ENCODE measurements at places on chromosomes 2 and 18. TPM values are rescaled to one million over a fixed set of nuclear protein-coding genes. Genes with fewer than 3 reads are reported as not detected.

GRCh38 chr2:121904656-121905055 is 149.2 kb downstream of the TSN start:
- H3K4me1 ChIP-seq: no peaks in the 10 kb centered on the region
- no peak overlapping the region for H3K27ac ChIP-seq
- no peaks in the 10 kb centered on the region for H3K27me3 ChIP-seq
- H3K4me3 ChIP-seq: no peak overlapping the region
- H3K36me3 ChIP-seq: no peaks in the 10 kb centered on the region

Gene FEV
- not detected for total RNA-seq

Gene RAB17
- total RNA-seq: not detected

GRCh38 chr2:224904381-224904780 is 137.9 kb downstream of the DOCK10 start:
- DNase-seq: no peak
- peaks cover 7% of the 10 kb centered on the region for H3K36me3 ChIP-seq
- H3K27ac ChIP-seq: no peak overlapping the region
- no peaks in the 10 kb centered on the region for H3K27me3 ChIP-seq

DNA sequence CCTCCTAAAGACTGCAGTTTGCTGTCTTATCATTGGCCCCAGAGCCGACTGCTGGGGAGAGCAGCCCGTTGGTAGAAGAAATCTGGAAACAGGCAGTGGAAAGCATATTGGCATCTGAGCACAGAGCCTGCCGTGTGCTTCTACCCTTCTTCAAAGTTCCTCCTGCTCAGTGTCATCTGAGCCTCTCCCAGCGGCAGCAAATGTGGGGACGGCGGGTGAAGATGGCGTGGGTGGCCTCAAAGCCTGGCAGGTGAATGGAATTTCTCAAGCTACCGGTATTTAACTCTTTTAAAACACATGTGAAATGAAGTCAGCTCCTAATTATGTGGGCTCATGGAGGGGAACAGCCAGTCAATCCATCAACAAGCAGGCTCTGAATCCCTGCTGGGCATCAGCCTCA is 181.6 kb upstream of the PXDN start:
- no peaks in the 10 kb centered on the region for H3K27me3 ChIP-seq
- H3K27ac ChIP-seq: no peak overlapping the region
- no peak for DNase-seq
- no peak overlapping the region for H3K4me3 ChIP-seq
- H3K4me1 ChIP-seq: no peaks in the 10 kb centered on the region
- H3K36me3 ChIP-seq: no peaks in the 10 kb centered on the region

GRCh38 chr2:201470821-201471731 is 19.5 kb downstream of the STRADB start:
- DNase-seq: no peak
- no peaks in the 10 kb centered on the region for H3K27me3 ChIP-seq
- H3K4me1 ChIP-seq: no peaks in the 10 kb centered on the region
- H3K36me3 ChIP-seq: no peaks in the 10 kb centered on the region
- H3K4me3 ChIP-seq: no peak overlapping the region

- H3K36me3 ChIP-seq: no peaks in the 10 kb centered on the region
- H3K4me3 ChIP-seq: no peak overlapping the region
- DNase-seq: no peak
- no peaks in the 10 kb centered on the region for H3K27me3 ChIP-seq
Measured at GRCh38 chr2:177537636-177538035, 145.1 kb downstream of the AGPS start.

- no peak overlapping the region for H3K27ac ChIP-seq
- no peak for DNase-seq
- H3K4me3 ChIP-seq: no peak overlapping the region
- H3K36me3 ChIP-seq: no peaks in the 10 kb centered on the region
- no peaks in the 10 kb centered on the region for H3K4me1 ChIP-seq
Measured at GRCh38 chr2:236862961-236863728, 222.5 kb upstream of the COPS8 start.

DNA sequence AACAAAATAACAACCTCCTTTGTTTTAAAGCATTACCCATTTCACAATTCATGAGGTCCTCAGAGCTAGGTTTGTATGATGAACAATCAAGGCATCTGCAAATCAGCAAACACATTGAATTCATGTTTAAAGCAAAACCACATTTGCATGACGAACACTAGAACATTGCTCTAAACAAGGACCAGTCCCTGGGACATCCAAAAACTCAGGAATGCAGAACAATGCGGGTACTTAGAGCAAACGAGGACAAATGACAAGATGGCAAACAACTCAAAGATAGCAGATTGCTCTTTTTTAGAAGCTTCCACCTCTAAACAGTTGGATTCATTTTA is 45.7 kb upstream of the RALBP1 start:
- no peaks in the 10 kb centered on the region for H3K36me3 ChIP-seq
- H3K4me1 ChIP-seq: no peaks in the 10 kb centered on the region
- no peak overlapping the region for H3K27ac ChIP-seq
- H3K4me3 ChIP-seq: no peak overlapping the region

DNA sequence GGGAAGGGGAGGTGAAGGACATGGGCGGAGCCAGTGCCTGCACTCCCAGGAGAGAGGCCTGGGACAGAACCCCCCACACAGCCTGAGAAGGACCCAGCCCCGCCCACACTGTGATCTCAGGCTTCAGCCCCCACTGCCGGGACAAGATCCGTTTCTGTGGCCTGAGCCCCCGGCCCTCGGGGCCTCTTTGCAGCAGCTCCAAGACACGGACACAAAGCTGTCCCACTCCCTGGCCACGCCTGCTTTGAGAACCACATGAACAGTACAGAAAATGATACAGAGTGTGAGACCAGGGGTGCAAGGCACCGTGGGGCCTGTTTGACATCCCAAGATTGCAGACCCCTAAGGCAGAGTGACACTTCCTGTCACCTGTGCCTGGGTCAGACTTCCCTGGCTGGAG is 74.5 kb downstream of the TWIST2 start:
- H3K27ac ChIP-seq: no peak overlapping the region
- no peaks in the 10 kb centered on the region for H3K4me1 ChIP-seq
- no peaks in the 10 kb centered on the region for H3K27me3 ChIP-seq
- no peak for DNase-seq
- no peak overlapping the region for H3K4me3 ChIP-seq

GRCh38 chr18:67893916-67894315 is 377.4 kb upstream of the DSEL start:
- H3K4me3 ChIP-seq: no peak overlapping the region
- no peaks in the 10 kb centered on the region for H3K36me3 ChIP-seq
- no peaks in the 10 kb centered on the region for H3K27me3 ChIP-seq
- H3K4me1 ChIP-seq: no peaks in the 10 kb centered on the region
- no peak for DNase-seq
- no peak overlapping the region for H3K27ac ChIP-seq

Data from naive thymus-derived CD4-positive, alpha-beta T cell (primary cell).